ENCODE measurements at places on chromosomes 5 and 9.

DNA sequence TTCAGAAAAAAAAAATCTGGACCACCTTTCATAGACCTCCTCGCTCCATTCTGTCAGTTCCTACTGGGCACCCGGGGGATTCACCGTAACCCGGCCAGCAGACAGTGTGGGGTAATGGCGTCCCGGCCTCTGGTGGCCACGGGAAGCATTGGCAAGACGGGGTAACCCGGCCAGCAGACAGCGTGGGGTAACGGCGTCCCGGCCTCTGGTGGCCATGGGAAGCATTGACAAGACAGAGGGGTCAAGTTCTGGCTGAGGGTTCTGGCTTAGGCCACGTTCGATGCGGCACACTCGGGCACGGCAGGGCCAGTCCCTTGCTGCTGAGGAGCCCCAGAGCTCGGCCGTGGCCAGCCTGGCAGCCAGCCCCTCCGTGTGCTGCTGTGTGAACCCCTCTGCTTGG lies 116.2 kb upstream of the RAPGEF1 start:
- DNase-seq: no peak

DNA sequence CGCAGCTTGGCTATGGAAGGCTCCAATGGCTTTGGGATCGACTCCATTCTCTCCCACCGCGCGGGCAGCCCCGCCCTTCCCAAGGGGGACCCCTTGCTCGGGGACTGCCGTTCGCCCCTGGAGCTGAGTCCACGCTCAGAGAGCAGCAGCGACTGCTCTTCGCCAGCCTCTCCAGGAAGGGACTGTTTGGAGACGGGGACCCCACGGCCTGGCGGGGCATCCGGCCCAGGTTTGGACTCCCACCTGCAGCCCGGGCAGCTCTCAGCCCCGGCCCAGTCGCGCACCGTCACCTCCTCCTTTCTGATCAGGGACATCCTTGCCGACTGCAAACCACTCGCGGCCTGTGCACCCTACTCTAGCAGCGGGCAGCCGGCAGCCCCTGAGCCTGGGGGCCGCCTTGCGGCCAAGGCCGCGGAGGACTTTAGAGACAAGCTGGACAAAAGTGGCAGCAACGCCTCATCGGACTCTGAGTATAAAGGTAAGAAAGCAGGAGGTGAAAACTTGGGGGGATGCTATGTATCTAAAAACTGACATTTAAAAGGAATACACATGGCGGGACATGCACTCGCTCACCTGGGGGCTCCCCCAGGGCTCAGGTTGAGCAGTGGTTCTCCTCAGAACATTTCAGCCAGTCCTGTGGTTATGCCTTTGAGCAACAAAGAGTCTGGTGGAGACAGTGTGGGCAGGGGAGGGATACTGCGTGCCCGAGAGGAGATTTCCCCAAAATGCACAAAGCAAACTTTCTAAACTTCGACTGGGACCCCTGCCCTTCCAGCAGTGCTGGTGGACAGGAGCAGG lies 579 bp downstream of the BARHL1 start:
- DNase-seq: no peak

DNA sequence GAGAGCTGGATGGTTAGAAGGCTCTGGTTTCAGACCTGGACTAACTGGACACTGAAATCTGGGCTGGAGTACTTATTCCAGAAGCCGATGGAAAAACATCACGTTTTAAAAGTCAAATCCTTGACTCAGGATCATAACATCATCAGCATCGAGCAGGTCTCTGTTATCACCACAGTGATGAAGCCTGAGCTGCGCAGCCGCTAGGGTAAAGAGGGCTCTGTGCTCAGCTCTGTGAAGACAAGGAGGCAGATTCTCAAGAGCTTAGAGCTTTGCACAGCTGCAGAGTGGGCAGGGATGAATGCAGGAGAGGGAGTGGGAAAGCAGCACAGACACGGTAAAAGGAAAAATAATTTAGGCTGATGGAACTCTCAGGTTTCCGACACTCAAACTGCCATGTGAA lies 208.8 kb upstream of the TAS2R1 start:
- no peak for DNase-seq

GRCh38 chr5:34655354-34655991 lies 655 bp upstream of the RAI14 start:
- no peak for DNase-seq

DNA sequence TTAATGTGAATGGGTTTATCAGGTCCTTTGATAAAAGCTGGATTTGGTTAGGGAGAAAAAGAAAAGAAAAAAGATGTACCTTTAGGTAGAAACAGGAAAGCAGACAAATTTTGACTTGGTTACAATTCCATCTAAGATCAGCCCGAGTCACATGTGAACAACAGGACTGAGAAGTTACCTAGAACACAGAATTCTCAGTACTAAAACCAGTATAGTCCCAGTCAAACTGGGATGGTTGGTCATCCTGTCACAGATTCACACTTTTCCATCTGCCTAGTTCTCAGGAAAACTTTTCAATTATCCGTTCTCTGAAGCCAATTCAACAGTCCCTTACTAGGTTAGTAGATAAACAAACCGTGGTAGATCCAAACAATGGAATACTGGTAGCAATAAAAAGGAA lies 190.3 kb upstream of the PTGER4 start:
- DNase-seq: no peak

GRCh38 chr9:114484854-114485443 lies 20.3 kb downstream of the WHRN start:
- DNase-seq: no peak

DNA sequence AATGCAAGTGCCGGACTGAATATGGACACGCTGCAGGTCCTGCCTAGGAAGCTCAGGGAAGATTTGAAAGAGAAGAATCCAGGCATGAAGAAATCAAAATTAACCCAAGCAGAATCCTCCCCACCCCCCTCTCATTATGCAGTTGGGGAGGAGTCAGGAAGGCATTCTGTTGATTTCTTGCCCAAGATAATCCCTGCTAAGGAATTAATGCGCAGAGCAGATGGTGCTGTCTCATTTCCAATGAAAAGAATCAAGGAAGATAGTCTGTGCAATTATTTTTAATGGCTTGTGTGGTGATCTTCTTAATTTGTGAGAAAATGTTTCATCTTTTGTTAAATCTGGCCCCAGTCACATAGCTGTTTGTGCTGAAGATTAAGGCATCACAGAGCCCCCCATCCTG lies 145.0 kb downstream of the ZNF462 start:
- DNase-seq: no peak

GRCh38 chr5:133696782-133697507 lies 84.6 kb upstream of the FSTL4 start:
- no peak for DNase-seq

- no peak for DNase-seq
Measured at GRCh38 chr5:148663509-148663908, 9.2 kb upstream of the HTR4 start.

DNA sequence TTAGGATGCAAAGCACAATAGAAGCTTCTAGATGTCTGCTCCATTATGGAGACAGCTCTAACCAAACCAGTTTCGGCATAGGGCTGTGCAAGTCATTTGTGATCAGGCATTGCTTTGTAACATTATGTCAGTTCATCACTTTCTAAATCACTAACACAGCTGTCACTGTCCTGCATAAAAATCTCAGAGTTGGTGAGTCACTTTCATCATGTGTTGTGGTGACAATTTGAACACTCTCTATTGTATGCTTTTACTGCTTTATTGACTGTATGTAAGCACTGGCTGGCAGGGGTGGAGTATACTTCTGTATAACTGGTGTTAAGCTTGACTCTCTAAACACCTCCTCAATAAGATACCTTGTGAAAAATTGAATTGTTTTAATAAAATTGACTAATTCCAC lies 77.9 kb downstream of the SLCO4C1 start:
- no peak for DNase-seq
